CD4-positive, alpha-beta T cell treated with Interleukin-1 beta for 1 hour (primary cell): ENCODE measurements at places on chromosomes 1 and 21.

DNA sequence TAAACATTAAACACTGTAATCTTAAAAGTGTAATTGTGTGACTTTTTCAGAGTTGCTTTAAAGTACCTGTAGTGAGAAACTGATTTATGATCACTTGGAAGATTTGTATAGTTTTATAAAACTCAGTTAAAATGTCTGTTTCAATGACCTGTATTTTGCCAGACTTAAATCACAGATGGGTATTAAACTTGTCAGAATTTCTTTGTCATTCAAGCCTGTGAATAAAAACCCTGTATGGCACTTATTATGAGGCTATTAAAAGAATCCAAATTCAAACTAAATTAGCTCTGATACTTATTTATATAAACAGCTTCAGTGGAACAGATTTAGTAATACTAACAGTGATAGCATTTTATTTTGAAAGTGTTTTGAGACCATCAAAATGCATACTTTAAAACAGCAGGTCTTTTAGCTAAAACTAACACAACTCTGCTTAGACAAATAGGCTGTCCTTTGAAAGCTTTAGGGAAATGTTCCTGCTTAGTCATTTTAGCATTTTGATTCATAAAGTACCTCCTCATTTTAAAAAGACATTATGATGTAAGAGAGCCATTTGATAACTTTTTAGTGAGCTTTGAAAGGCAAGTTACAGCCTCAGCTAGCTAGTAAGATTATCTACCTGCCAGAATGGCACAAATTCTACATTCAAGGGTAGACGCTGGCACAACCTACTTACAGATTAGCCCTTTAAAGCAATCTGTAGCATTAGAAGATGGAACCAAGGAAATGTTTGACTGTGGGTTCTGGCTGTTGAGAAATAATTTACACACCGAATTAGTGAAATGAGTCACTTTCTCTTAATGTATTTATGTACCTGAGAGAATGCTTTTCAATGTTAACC is 9.4 kb downstream of the SOD1 start:
- DNase-seq = no peak

DNA sequence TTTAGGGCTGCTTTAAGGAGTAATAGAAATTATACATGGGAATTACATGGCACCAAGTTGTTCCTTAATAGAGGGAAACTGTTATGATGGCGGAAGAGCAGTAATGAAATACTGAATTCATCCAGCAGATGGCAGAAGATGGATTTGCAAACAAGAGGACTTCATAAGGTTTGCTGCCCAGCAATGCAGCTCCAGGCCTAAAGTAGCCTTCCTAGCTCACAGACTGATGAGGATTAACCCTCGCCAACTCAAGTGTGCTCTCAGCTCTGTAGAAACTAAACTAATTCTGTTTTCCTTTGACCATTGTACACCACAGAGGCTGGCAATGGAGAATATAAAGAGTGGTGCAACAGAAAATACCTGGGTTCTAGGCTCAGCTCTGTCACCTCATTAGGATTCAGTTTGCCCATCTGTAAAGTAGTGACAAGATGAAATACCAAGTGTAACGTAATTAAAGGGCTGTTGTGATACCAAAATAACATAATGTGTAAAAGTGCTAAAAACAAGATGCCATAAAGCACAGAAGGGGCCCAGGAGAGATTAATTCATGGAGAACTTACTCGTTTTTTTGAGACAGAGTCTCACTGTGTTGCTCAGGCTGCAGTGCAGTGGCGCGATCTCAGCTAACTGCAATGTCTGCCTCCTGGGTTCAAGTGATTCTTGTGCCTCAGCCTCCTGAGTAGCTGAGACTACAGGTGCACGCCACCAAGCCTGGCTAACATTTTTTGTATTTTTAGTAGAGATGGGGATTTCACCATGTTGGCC is 102.4 kb upstream of the SERBP1 start:
- DNase-seq = peak; percentile 31

- DNase-seq = peak; percentile 11
These were observed 8.3 kb downstream of the IL24 start for GRCh38 chr1:206905295-206906164.

DNA sequence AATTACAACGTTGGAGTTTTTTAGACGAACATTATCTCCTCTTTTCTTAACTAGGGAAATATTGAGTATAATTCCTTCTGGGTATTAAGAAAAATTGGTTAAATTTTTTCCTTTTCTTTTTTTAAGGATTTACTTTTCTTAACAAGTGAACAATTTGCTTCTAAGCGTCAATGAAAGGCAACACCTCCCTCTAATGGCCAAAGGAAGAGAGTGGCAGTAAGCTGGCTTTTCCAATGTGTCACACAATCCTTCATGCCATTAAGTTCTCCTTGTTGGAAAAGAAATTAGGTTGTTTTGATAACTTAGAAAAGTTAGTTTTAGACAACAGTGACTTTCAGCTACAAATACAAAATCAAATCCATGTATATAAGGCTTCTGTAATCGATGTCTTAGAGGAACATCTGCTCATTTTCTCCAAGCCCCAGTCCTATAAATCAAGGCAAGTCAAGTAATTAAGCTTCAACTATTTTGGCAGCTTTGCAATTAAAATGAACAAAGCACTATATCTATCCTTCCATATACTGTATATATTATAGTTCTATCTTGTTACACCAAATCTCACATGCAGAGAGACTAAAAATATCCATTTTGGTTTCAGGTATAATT is 62.8 kb downstream of the EDEM3 start:
- DNase-seq = no peak
